Kidney tubule cell (primary cell): ENCODE measurements at places on chromosomes 5 and 9.

- DNase-seq: no peak
Observed at GRCh38 chr5:115859378-115859777, 17.6 kb downstream of the AP3S1 start.

- DNase-seq: no peak
Observed at GRCh38 chr5:4625206-4625896, 514.8 kb upstream of the ADAMTS16 start.

DNA sequence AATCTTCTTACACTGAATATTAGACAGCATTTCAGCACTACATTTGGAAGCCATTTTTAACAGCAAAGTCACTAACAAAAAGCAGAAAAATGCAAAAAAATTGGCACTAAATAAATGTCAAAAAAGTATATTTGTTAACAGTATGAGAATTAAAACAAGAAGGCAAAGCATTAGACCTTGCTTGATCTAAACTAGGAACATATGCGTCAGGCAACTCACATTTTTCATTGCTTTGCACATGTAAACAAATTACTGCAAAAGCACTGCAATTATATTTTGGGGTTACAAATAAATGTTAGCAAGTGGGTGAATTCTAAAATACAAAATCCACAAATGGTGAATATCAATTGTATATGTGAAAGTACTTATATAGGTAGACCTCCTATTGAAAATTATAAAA is 49.0 kb upstream of the RAPGEF6 start:
- DNase-seq: no peak

GRCh38 chr5:154498591-154498990 is 20.6 kb upstream of the HAND1 start:
- no peak for DNase-seq

- DNase-seq: no peak
Observed at GRCh38 chr5:33425314-33425713, 15.5 kb upstream of the TARS1 start.

- peak; percentile 55 for DNase-seq
Observed at GRCh38 chr5:87411973-87412629, 629 bp downstream of the CCNH start.

DNA sequence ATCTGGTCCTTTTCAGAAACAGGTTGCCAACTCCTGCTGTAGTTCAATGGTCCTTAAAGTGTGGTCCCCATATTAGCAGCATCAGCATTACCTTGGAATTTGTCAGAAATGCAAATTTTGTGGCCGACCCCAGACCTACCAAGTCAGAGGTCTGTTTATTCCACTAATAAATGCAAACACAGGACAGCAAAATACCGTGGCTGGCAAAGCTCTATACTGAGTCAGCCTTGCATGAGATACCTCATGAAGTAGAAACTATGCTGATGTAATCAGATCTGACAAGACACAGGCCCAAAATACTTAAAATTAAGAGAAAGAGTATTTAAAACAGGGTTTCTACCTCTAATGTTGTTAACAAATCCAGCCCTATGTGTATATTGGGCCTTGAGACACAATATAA is 3.0 kb downstream of the GOLM1 start:
- DNase-seq: peak; percentile 63

DNA sequence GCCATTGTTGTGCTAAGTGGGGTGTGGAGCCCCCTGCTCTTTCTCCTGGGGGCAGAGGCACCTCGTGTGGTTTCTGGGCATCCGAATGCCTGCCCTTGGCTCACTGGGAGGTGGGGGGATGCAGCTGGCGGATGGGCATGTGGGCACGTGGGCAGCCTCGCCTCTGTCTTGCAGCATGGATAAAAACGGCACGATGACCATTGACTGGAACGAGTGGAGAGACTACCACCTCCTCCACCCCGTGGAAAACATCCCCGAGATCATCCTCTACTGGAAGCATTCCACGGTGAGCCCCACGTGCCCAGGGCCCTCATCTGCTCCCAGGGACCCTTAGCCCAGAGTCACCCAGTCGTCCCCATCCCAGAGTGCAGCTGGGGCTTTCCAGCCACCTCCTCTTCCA is 25.3 kb downstream of the PTGES2 start:
- no peak for DNase-seq

DNA sequence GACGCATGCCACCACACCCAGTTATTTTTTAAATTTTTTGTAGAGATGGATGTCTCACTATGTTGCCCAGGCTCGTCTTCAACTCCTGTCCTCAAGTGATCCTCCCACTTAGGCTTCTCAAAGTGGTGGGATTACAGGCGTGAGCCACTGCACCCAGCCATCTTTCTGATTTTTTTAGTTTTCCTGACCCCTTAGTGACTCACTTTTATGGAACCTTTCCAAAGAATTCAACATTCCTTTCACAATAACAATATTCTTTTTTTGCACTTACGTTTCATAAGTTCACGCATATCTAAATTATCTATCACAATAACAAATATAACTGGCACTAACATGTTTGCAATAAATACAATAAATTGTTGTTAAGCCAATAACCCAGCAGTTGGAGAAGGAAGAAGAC is 8.5 kb downstream of the ELOVL7 start:
- DNase-seq: peak; percentile 37

GRCh38 chr5:131212471-131213021 is 41.8 kb downstream of the LYRM7 start:
- no peak for DNase-seq
